ENCODE measurements at places on chromosomes 16 and 17. TPM values are rescaled to one million over a fixed set of nuclear protein-coding genes. Genes with fewer than 3 reads are reported as not detected.

GRCh38 chr17:72262766-72263165, 141.9 kb downstream of the SOX9 start:
- no peak for DNase-seq

- DNase-seq = peak; percentile 62
These were observed 2.5 kb downstream of the RNF166 start for GRCh38 chr16:88703486-88704309.

The TMC5 gene
- not detected for polyA plus RNA-seq

DNA sequence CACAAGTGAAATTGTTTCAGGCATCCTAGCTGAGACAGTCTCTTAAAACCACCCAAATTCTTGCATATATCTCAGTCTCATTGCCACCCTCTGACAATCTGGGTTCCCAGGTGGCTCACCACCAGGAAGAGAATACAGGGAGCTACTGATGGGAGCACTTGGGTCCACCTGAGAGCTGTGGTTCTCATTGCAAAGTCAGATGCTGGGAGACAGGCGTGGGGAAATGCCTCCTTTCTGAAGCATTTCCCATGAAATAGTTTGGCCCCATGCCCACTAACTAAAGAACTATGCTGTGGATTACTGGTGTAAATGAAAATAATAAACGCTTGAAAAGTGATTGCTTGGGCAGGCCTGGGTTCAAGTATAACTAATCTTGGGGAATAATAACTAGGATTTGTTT, 70.3 kb downstream of the CMC2 start:
- no peak for DNase-seq

The GCSH gene
- 3.7 TPM for polyA plus RNA-seq

The LLGL1 gene
- 0.86 TPM for polyA plus RNA-seq

- DNase-seq = no peak
These were observed 16.9 kb upstream of the GLG1 start for GRCh38 chr16:74623839-74624235.

The SLC16A5 gene
- 1.1 TPM for polyA plus RNA-seq

The TRPV3 gene
- polyA plus RNA-seq = not detected

DNA sequence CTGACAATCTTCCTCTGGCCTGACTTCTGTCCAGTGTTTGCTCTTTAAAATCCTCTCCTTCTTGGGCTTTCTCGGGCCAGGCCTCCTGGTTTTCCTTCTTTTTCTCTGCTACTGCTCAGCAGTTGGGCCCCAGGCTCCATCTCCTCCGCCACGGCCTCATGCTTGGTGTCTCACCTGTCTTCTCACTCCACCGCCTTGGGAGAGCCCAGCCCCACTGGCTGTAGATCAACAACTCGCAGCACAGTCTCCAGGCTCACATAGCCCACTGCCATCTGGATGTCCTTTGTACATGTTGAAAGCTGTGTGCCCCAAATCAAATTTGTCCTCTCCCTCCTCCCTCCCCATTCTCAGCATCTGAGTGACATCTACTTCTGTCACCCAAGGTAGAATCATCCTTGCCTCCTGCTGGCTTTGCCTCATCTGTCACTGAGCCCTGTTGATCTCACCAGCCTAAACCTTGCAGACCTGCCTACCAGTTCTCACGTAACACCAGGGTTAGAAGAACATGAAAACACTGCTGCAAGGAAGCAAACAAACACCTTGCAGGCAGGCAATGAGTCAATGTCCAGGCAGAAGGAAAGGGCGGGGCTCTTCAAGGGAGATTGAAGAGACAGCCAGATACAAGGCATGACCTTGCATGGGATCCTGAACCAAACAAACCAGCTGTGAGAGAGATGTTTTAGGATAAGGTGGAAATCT, 103.2 kb upstream of the SMURF2 start:
- no peak for DNase-seq

DNA sequence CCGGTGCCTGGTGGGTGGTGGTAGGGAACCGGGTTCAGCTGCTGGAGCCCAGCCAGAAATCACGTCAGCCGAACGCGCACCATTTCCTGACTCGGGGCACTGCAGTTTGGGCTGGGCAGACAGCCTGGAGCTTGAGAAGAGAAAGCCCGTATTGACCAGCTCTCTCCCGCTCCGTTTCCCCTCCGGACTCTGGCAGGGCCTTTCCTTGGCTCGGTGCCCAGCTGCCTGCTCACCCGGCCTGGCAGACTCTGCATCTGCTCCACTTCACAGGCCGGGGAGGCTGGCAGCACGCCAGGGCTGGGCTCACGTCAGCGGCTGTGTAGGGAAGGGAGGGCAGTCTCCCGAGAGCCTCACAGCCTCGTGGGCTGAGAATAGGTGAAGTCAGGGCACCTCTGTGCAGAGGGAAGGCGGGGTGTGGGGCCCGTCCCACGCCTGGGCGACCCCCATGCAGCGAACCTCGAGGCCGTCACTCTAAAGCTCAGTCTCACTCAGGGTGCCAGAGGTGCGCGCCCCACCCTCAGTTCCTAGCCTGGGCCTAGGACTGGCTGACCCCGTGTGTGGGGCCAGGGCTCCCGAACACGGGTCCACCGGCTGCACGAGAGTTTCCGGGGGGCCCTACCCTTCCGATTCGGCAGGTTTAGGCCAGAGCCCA, 59.1 kb downstream of the OR1D5 start:
- DNase-seq = peak; percentile 83

The TMEM204 gene
- polyA plus RNA-seq = 23.9 TPM

The HIGD1B gene
- not detected for polyA plus RNA-seq

- DNase-seq = no peak
These were observed 479.3 kb downstream of the KCNJ18 start for GRCh38 chr17:22171631-22172030.

The CCL17 gene
- not detected for polyA plus RNA-seq

DNA sequence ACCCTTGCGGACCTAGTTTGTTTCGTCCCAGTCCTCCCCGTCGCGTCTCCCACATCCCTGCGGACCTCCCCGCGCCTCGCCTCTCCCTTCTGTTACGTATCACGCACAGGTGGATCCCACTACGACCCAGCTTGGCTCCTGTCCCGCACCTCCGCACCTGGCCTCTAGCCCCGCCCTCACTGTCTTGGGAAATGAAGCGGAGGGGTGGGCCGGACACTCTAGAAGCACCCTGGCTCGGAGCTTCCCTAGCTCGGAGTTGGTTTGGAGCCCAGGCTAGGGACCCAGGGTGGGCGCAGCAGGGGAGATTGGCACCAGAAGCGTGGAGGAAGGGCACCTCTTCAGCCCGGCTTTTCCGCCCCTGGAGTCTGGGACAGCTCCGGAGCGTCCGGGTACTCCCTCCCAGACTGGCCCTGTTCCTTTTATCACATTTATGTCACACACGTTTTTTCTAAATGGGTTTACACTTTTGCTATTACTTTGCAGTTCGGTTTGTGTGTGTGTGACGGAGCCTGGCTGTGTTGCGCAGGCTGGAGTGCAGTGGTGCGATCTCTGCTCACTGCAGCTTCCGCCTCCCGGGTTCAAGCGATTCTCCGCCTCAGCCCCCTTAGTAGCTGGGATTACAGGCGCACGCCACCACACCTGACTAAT, 1.4 kb upstream of the CEMP1 start:
- peak; percentile 77 for DNase-seq

GRCh38 chr16:50467943-50468748, 80.0 kb upstream of the NKD1 start:
- no peak for DNase-seq

The PHF12 gene
- 5.9 TPM for polyA plus RNA-seq

The TMEM100 gene
- polyA plus RNA-seq = not detected

GRCh38 chr16:17386229-17386628, 84.5 kb downstream of the XYLT1 start:
- no peak for DNase-seq

DNA sequence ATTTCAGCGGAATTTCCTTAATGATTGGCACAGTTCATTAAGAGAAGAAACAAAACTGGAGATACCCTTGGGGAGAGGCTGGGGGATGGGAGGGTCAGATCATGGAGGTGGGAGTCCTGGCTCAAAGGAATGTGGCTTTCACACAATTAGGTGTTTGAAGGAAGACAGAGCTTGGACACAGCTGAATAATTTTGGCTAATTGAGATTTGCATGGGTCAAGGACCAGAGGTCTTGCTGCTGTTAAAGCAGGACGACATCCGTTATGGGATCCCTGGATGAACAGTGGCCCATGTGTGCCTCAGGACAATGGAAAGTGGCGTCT, 160.3 kb downstream of the HS3ST3B1 start:
- DNase-seq = no peak

GRCh38 chr17:32912218-32912897, 15.6 kb upstream of the TMEM98 start:
- DNase-seq = no peak

DNA sequence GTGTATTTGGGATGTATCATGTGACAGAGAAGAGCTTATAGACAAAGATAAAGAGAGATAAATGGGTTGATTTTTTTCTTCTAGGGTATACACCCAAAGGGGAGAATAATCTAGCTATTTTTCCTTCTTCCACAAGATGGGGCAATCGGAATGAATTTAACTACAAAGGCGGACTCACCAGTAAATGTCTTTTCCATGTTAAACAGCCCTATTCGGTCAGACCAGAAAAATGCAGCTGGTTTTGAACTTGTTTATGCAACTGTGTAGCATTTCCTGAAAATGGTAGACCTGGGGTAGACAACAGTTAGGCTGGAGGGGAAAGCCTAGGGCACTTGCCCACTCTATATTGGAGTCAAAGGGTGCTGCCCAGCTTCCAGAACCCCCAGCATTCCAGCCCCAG, 477.1 kb downstream of the TOX3 start:
- DNase-seq = no peak

DNA sequence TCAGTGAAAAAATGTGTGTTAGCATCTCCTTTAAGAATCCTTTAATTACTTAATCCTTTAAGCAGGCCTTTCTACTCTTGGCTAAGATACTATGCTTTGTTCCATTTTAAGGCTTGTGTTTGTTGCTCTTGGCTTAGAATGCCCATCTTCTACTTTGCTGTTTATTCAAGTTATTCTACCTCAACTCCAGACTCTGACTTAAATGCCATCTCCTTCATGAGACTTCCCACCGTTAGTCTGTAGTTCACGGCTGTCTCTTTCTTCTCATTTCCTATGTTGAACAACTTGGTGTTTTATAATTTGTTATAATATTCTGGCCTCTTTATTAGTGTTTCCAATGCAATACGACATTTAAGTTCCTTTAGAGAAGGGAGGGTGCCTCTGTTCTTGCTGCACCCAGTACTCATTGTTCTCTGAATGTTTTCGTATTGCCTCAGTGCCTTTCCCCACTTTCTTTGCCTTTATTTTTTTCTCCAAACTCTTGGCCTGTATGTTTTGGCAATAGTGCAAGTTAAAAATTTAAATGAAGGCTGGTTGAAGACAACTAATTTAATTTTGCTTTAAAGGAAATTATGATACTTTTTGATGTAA, 6.1 kb upstream of the KRT10 start:
- no peak for DNase-seq

DNA sequence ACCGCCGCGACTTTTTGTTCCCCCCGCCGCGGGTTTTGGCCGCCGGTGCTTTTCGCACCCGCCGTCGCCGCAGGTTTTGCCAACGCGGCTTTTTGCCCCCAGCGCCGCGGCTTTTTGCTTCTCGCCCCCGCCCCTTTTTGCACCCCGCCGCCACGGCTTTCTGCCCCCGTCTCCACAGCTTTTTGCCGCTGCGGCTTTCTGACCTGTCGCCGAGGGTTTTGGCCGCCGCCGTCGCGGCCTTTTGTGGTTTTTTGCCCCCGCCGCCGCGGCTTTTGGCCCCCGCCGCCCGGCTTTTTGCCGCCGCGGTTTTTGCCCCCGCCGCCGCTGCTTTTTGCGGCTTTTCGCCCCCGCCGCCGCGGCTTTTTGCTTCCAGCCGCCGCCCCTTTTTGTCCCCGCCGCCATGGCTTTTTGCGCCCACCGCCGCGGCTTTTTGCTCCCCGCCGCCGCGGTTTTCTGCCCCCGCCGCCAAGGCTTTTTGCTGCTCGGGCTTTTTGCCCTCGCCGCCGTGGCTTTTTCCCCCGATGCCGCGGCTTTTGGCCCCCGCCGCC, 151.1 kb downstream of the KCNJ18 start:
- DNase-seq = no peak

The ABCA8 gene
- not detected for polyA plus RNA-seq

The PNMT gene
- polyA plus RNA-seq = not detected

The CDH5 gene
- polyA plus RNA-seq = not detected

- peak; percentile 70 for DNase-seq
These were observed 96.8 kb downstream of the IRF8 start for GRCh38 chr16:85995541-85996423.

DNA sequence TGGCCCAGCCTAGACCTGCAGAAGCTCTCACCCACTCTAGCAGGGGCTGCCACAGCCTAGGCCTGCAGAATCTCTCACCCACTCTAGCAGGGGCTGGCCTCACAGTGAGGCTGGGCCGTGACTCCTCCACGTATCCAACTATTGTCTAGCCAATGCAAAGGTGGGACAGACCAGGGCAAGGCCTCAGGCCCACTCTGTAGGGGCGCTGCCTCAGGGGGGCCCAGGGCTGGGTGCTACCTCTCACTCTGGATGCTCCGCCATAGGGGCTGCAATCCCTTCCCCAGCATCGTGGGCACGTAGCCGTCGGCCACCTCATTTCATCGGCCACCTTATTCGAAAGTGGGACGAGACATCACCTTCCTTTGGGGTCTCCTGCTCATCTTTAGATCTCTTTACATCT, 51.7 kb downstream of the RPH3AL start:
- DNase-seq = no peak

The LHX1 gene
- not detected for polyA plus RNA-seq

The FBXW10 gene
- not detected for polyA plus RNA-seq

The GAS2L2 gene
- polyA plus RNA-seq = not detected

DNA sequence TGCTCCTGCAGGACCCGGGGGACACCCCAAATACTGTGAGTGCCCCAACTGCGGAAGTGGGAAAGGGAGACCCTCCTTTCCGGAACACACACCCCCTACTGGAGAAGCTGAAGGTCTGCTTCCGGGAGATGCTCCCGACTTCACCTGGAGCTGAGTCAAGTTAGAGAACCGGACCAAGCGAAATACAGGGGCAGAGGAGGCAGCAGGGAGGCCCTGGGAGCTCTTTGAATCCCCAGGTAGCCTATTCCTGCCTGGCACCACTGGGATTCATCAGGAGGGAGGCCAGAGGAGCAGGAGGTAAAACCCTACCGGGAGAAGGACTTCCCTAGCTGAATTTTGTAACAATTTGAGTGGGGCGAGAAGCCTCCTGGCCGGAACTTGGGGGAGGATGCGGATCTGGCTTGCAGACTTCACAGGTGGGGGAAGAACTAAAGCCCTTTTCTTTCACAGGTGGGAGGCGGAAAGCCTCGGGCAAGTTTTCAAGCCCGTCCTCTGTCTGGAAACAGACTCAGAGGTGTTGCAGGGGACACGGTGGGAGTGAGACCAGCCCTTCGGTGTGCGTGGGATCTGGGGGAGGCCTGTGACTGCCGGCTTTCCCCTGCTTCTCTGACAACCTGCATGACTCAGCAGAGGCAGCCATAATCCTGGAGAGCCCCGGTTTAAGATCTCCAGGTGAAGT, 22.4 kb upstream of the TEKT1 start:
- no peak for DNase-seq

The CHD9 gene
- polyA plus RNA-seq = 181 TPM

The KRTAP16-1 gene
- 0.66 TPM for polyA plus RNA-seq

GRCh38 chr17:9522074-9522473, 53.5 kb downstream of the STX8 start:
- no peak for DNase-seq

DNA sequence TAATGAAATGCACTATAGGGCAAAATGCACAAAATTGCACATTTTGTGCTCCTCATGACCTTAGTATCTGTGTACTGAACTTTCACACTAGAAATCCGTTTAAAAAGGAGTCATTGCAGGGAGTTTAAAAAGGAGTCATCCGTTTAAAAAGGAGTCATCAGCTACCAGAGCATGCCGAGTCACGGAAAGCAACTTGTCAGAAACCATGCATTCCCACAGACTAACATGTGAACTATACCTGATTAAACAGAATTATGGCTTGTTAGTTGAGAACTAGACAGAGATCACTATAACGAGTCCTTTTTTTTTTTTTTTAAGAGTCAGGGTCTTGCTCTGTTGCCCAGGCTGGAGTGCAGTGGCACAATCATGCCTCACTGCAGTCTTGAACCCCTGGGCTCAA, 35.9 kb downstream of the SLC6A4 start:
- no peak for DNase-seq
